ENCODE measurements at places on chromosomes 4 and X.

- no peak for DNase-seq
Observed at GRCh38 chr4:23631255-23631950, 258.4 kb downstream of the PPARGC1A start.

DNA sequence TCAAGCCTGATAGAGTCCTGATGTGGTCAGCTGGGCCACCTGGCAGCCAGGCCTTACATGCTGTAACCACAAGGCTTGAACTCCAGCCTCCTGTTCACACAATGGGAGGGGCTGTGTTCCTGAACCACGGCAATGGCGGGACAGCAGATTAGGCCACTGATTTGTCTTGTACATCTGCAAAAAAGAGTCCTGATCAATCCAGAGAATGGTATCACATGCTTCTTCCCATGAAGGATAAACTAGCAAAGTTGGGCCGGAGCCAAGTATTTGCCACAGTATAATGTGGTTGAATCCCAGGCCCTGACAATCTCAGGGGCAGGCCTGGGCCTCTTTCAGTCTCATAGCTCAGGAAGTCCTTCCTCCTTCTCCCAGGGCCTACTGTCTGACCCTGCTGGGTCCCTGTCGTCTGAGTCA is 2182.5 kb upstream of the AGA start:
- no peak for DNase-seq

DNA sequence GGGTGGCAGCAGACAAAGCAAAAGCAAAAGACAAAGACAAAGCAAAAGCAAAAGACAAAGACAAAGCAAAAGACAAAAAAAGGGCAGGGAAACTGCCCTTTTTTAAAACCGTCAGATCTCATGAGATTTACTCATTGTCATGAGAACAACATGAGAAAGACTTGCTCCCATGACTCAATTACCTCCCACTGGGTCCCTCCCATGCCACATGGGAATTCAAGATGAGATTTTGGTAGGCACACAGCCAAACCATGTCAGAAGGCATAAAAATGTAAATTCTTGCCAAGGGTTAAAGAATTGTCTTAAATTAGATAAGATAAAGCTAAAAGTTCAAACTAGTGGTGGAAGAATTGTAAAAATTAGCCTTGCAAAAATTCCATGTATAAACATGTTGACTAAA is 419.7 kb downstream of the TRAM1L1 start:
- DNase-seq = no peak

DNA sequence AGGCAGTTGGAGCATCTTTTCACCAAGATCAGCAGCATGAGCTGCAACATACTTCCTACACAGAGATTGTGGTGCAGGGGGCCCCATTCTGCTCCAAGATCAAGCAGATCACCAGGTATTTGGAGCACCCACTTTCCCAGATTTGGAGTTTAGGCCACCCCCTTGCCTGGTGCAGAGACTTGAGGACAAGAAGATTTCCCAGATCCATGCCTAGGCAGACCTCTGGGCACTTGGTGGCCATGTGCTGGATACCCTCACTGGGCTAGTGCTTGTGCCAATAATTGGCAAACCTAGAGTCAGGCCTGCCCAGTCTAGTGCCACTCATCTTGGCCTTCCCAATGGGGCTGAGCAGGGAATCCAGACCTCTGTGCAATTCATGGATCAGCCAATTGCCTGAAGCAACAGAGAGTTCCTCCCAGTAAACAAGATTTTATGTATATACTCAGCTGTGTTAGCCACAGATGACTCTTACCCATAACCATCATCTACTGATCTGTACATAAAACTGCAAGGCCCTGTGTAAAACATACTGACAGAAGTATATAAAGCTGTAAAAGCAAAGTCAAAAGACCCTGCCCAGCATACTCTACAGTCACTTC is 228.4 kb upstream of the EMCN start:
- no peak for DNase-seq

GRCh38 chrX:123736333-123736921 is 3.6 kb upstream of the THOC2 start:
- DNase-seq = no peak

DNA sequence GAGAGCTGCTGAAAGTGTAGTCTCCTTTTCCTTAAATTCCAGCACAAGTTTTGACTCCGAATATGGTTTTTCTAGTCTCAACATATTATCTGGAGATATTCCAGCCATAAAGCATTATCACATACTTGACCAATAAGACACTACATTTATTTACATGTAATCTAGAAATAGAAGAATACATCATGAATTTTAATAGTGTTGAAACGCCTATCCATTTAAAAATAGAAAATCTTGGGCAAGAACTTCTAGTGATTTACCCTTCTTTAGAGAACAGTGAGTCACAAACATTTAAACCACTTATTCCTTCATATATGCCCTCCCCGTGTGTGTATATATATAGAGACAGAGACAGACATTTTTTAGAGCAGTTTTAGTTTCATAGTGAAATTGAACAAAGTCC is 161.5 kb downstream of the SOWAHB start:
- no peak for DNase-seq

- DNase-seq = peak; percentile 80
Observed at GRCh38 chrX:12970691-12971202, 4.2 kb upstream of the TMSB4X start.

DNA sequence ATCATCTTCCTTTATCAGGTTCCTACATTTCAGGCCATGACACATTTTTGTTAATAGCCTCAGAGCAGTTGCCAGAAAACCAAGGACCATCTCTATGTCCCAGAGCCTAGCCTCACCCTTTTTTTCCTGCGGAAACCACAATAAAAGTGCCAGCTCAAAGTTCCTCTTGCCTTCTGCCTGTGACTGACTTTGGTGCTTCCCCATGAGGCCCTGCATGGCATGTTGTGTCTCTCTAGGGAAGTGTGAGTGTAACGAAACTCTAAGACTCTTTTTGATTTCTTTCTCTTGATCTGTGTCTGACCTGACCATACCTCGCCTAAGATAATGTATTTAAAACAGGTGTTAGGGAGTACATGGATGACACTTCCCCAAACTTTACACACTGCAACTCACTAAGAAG is 642.3 kb upstream of the BOD1L1 start:
- DNase-seq = peak; percentile 71

- DNase-seq = peak; percentile 22
Observed at GRCh38 chrX:40013266-40014195, 84.2 kb downstream of the BCOR start.

- DNase-seq = no peak
Observed at GRCh38 chrX:31057691-31058090, 14.2 kb downstream of the FTHL17 start.
